ENCODE measurements at places on chromosomes 16 and 17.

DNA sequence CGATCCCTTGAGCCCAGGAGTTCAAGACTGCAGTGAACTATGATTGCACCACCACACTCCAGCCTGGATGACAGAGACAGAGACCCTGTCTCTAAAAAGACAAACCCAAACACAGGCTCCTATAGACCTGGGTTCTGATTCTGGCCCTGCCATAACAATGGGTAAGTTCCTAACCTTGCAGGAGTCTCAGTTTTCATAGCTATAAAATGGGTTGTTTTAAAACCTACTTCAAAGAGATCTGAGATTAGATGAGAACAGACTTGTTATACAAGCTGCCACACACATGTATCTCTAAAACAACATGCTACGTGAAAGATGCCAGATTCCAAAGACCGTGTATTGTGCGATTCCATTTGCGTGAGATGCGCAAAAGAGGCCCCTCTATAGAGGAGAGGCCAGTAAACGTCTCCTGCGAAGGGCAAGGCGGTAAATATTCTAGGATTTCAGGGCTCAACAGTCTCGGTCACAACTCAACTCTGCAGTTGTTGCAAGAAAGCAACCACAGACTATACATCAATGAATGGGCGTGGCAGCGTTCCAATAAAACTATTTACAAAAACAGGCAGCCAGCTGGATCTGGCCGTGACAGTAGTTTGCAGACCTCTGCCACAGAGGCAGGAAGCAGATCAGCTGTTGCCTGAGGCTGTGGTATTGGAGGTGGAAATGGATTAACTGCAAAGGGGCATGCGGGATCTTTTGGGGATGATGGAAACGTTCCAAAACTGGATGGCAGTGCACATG, 5.9 kb downstream of the CORO7 start:
- DNase-seq: no peak

- no peak for DNase-seq
These were observed 8.9 kb upstream of the DDX19A start for GRCh38 chr16:70337814-70338213.

DNA sequence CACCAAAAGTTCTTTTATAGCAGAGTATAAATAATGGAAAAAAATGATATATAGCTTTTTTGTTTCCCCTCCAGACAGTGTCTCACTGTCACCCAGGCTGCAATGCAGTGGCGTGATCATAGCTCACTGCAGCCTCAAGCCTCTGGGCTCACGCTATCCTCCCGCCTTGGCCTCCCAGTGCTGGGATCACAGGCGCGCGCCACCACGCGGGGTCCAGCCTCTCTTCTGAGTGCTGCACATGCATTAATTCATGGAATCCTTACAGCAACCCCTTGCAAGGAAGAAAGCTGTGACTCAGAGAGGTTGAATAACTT, 18.0 kb upstream of the ZNF629 start:
- no peak for DNase-seq

DNA sequence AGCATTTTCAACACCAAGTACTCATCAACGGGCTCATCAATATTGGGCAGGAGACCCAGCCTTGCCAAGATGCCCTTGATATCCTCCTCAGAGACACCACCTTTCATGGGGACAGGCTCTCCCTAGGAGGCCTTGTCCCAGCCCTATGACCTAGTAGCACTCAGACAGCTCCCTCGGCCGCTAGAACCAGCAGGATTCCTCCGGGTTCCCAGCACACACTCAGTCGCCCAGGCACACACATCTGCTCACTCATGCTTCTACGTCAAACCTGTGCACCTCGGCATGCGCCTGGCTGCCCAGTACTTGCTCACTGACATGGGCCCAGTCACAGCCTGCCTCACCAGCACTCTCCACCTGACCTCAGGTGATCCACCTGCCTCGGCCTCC, 17.0 kb downstream of the SRCIN1 start:
- no peak for DNase-seq

DNA sequence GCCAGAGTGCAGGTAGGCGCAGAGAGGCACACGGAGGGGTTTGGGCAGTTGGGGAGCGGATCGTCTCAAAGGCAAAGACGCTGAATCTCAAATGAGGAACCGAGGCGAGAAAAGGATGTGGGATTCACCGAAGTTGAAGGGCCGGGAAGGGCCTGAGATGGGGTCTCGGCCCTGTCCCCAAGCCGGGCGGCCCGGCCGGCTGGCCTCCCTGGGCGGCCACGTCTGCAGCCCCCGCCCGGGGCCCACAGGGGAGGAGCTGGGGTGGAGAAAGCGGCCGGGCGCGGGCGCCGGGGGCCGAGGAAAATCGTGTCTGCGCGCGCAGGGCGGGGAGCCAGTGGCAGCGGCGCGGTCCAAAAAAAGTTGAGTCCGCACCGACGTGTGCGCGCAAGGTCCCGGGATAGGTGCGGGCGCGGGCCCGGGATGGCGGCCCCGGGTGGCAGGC, 458 bp downstream of the SLC12A4 start:
- DNase-seq: peak; percentile 49

DNA sequence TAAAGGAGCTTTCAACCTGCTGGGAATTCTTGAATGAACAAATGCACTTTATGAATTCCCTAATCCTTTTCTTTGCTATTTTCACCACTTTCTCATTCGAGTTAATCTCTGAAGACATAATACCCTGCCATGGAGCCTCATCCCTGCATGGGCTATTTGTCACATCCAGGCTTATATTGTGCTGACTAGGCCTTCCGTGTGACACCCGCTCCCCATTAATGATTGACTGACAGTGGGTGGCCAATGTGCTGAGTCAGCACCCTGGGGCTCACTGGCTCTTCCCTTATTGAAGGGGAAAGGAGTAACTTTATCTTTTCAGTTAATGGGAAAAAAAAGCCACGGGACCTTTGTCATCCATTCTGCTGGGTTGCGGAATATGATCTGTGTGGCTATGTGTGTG, 1024.8 kb upstream of the EEF2KMT start:
- no peak for DNase-seq

- no peak for DNase-seq
These were observed 76.0 kb downstream of the MARCHF10 start for GRCh38 chr17:62732125-62732524.

- no peak for DNase-seq
These were observed 21.2 kb downstream of the CLEC16A start for GRCh38 chr16:10965440-10966061.

- DNase-seq: no peak
These were observed 60.3 kb upstream of the CORO6 start for GRCh38 chr17:29682987-29683386.

- no peak for DNase-seq
These were observed 28.2 kb downstream of the SHISA6 start for GRCh38 chr17:11269210-11269609.

GRCh38 chr17:1073241-1073962, 76.5 kb downstream of the TIMM22 start:
- DNase-seq: no peak

GRCh38 chr16:85460252-85461021, 152.7 kb upstream of the GSE1 start:
- no peak for DNase-seq

- DNase-seq: peak; percentile 53
These were observed 330.3 kb downstream of the SEC14L1 start for GRCh38 chr17:77470800-77471733.

DNA sequence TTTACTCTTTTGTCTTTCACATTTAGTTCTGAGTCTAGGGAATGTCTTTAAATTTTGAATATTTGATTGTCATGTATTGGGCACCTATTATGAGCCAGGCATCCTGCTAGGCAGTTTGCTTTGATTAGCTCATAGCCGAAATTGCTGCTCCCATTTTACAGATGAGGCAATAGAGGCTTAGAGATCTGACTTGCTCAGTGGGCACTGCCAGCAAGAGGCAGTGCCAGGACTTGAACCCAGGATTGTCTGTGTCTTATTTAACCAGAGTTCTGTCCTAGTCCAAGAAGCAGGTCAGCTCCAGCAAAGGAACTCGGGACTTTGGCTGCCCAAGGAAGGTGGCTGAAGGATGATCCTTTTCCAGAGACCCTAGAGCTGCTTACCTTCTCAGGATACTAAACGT, 24.5 kb downstream of the BEAN1 start:
- no peak for DNase-seq

DNA sequence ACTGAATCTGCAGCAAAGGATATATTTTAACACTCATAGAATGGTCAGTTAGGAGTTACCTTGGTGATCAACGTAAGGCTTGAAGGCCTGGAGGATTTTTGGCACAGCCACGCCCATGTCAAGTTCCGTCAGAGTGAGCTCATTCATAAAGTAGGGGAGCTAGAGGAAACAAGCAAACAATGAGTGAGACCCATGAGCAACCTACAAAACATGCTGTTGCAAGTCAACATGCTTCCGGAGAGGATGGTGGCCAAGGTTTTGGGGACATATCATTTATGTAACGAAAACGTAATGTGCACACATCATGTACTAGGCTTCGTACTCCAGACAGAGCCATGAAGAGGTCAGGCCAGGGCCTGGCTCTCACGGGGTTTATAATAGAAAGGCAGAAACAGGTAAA, 41.1 kb upstream of the ERN1 start:
- DNase-seq: no peak

DNA sequence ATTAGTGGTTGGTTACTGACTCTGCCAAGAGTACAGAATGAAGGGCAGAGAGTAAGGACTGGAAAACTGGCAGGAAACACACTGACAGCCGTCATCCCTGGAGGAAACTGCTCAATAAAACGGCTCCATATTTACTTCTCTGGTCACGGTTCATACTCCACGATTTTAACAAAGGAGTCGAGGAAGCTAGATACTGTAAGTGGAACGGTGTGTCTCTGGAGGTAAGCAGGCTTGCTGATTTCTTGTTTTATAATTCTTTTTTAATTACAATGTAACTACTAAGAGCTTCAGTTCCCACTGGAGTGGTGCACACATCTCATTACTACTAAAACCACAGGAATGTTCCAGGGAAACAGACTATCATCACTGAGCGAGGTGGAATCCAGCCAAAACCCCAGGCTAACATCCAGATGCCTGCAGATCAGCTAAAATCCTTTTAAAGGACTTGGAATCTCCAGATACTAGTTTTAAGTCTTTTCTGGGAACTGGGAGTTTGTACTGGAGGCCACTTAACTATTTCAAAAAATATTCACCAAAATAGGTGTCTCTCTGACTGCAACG, 17.8 kb downstream of the SERPINF1 start:
- no peak for DNase-seq

- no peak for DNase-seq
These were observed 50.5 kb downstream of the DYNLRB2 start for GRCh38 chr16:80591071-80591915.

GRCh38 chr17:40518401-40519088, 17.1 kb upstream of the TNS4 start:
- no peak for DNase-seq

DNA sequence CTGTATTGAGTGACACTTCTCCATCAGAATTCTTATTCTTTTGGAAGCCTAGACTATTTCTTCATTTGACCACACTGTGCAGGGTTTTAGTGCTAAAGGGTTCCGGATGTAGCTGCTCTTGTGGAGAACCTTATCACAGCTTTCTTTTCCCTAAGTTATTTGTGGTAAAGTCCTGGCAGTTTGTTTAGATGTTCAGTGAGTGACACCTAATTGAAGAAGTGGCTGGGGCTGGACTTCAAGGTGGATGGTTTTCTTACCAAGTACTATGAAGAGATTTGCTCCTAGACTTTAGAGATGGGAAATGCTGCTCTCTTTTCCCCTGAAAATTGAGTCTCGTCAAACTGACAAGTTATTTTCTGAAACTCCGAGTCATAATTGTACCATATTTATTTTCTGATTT, 144.0 kb upstream of the TBX2 start:
- no peak for DNase-seq

GRCh38 chr17:1686086-1686485, 1.4 kb upstream of the PRPF8 start:
- DNase-seq: no peak

DNA sequence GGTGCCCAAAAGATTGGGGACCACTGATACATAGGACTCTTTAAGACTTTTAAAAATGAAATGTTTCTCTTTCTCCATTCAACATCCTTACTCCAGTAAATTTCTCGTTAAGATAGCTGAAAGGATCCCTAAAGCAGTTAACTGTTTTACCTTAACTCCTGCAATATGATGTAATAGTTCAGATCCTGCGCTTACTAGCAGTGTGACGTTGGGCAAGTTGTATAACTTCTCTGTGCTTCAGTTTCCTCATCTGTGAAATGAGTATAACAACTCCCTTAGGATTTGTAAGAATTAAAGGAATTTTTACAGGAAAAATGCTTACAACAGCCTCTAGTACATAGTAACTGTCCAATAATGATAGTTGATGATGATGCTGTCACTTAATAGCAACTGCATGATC, 158.9 kb downstream of the TANC2 start:
- DNase-seq: no peak

DNA sequence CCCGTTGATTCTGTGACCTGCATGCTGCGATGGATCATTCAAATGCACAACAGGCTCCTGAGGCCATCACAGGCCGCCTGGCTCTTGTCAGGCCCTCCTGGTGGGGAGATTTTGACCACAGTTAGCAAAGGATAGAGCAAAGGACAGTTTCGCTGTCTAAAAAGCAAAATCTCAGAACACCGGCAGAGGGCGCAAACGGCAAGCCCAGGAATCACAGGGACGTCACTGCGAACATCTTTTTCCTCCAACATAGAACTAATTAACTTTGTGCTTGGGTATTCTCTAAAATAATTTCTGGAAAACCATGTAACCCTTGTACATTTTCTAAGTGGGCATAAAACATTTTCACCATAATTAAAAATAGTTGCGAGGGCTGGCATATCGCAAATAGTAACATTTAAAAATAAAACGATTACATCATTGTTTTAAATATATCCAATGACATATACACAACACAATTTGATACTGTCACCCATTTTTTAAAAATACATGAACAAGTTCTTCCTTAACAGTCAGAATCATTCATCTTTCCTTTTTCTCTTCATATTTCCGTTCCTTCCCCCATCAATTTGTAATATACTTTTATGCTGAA, 19.7 kb upstream of the SLC47A1 start:
- peak; percentile 63 for DNase-seq

- DNase-seq: no peak
These were observed 4.3 kb downstream of the DOC2B start for GRCh38 chr17:177155-177554.

DNA sequence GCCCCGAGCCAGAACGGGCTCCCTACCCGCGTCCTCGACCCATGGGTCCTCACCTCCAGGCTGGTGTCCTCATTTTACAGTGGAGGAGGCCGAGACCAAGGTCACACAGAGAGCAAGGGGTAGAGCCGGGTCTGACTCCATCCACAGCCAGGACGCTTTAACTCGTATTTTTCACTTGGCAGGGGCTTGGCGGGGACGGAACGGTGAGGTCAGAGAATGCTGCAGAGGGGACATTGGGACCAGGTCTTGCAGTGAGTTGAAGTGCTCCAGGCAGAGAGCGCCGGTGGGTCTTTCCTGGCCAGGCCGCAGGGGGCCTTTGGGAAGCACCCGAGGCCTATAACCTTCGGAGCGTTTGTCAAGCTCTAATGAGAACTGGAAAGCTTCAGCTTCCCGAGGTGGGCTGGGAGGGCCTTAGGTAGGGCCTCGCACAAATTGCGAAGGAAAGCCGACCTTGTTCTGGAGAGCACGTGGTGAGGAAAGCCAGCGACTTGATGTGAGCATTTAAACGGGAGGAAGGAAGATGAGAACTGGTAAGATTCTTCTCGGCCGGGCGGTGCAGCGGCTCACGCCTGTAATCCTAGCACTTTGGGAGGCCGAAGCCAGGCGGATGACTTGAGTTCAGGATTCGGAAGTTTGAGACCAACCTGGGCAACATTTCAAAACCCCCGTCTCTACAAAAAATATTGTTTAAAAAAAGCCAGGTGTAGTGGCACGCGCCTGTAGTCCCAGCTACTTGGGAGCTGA, 908 bp upstream of the CLUH start:
- DNase-seq: peak; percentile 18

- no peak for DNase-seq
These were observed 13.8 kb upstream of the CTCF start for GRCh38 chr16:67548265-67549126.

All from HEK293T (cell line).